CD4-positive, alpha-beta T cell treated with Interleukin-2 at 100 ng/mL for 4 hours (primary cell): ENCODE measurements at places on chromosomes 2 and 18.

DNA sequence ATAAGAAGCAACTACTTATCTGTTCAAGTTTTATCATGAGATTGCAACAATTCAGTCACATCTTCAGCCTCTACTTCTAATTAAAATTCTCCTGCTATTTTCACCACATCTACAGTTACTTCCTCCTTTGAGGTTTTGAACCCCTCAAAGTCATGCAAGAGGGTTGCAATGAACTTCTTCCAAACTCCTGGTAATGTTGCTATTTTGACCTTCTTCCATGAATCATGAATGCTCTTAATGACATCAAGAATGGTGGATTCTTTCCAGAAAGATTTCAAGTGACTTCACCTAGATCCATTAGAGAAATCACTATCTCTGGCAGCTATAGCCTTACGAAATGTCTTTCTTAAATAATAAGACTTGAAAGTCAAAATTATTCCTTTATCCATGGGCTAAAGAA, 1052.8 kb upstream of the NRXN1 start:
- no peak for DNase-seq

GRCh38 chr18:43952398-43952797, 675.1 kb upstream of the SYT4 start:
- no peak for DNase-seq

DNA sequence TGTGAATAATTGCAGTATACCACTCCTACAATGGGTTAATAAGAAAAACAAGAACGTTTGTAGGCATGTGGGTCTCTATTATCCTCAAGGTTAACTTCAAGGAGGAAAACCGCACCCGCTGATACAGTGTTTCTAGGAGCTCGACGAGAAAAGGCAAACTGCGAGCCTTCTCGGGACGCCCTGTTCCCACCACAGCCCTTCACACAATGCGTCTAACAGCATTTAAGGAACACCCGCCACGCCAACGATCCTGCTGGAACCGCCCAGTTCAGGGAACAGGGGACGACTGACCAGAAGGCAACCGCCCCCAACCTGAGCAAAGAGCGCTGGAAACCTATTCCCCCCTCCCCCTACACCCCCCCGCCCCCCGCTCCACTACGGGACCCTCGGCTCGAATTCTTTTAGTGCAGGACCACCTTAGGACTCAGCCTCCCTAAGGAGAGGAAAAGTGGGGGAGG, 710 bp upstream of the TMSB10 start:
- peak; percentile 56 for DNase-seq

DNA sequence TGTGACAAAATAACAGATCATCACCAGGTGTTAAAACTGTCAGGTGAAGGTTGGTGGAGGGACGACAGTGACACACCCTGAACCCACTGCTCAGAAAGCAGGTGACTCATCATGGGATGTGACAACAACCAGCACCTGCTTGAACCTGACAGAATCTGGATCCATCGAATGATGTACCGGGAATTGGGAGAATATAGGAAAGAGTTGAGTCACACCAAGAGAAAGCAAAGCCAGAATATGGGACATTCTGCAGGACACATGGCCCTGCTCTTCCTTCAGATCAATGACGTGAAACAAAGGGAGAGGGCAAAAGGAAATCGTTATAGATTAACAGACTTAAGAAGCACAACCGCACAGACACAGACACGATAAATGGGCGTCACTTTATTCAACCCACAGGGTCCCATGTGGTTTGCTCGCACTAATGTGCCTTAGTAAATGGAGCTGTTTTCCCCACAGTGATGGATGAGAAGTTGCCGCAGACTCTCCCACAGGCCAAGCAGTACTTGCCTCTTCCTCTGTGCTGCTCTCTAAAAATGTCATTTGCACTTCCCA, 100.1 kb downstream of the CRACDL start:
- DNase-seq, result peak; percentile 83

DNA sequence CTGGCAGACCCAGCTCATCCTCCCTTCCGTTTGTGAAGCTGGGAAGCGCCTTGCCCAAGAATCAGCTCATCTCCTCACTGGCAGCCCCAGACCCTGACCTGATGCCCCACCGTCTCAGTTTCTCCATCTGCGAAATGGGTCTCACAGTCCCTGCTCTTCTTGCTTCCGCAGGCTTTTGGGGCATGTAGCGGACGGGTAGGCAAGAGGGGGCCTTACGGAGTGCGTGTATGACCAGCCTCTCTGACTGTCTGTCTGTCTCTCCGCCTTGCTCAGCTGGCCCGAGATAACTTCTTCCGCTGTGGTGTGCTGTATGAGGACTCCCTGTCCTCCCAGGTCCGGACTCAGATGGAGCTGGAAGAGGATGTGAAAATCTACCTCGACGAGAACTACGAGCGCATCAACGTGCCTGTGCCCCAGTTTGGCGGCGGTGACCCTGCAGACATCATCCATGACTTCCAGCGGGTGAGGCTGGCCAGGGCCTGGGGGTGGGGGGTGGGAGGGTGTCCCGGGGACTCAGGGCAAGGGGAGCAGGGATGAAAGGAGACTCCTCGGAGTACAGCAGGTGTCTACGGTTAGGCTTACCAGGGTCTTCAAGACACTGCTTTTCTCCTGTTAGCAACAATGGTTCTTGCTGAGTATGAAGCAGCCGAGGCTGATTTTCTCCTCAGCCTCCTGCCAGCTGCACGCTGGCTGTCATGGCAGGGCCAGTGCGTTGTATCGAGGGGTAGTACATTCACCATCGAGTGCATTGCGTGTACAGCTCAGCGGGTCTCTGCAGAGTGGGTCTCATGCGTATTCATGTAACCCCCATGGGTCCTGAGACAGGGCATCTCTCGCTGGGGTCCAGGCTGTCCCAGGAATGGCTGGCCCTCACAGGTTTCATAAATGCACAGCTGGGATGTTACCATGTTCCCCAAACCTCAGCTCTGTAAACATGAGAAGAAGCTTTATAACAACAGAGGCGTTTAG, 10.9 kb downstream of the ITM2C start:
- no peak for DNase-seq

DNA sequence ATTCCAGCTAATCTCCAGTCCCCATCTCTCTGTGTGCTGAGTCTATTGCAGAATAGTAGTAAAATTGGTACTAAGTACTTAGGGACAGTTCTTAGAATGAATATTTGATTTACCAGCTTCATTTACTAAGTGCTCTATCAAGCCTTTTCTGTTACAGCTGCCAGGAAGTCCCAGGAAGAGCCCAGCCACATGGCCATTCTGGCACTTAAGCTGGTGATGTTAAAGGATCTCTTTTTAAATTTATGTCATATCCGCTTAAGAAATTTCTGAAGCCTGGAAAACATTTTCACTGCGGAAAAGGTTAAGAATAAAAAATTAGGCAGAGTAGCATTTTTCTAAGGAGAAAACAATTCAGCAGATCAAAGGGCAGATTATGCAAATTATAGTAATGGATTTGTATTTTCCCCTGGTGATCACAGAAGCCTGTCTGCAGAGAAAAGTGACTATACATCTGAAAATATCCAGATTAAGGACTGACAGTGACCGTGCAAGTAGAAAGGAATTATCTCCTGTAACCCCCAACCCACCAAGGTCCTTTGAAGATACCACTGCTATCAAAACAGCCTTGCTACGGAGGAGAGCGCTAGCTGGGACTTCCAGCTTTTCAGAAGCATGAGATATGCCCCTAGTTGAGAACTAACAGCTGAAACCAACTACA, 260.8 kb downstream of the SH3BP4 start:
- no peak for DNase-seq

DNA sequence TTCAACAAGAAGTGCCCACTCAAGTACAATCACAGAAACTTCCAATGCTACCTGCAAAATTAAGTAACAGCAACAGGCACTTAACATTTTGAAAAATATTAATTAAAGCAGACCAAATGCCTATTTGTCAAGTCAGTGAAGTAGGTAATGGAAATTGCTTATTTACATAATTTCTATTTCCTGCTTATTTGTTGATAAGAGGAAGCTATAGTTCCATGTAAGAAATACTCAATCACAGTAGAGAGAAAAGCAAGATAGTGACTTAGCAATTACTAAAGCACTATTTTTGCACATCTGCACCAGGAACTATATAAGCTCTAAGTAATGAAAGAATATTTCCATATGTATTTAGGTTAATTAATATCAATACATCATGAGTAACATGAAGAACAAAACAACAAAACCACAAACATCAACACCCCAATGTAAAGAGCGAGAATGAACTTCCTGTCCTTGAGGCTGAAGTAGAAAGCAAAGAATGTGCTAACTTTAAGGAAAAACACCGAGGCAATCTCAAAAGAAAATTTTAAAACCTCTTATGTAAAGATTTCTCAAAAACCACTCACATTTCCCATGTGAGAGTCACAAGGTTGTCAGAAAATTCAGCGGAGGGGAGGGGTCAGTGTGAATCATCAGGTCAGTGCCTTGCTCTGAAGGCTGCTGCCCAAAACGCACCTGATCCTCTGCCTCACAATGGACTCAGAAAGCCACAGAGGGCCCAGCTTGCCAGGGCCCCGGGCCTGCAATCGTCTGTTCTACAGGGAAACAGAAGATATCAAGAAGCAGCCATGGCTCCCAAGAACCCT, 12.5 kb downstream of the NPC1 start:
- DNase-seq, result peak; percentile 69
